Kidney epithelial cell (primary cell): ENCODE measurements at places on chromosomes 12 and 14. TPM values are rescaled to one million over a fixed set of nuclear protein-coding genes. Genes with fewer than 3 reads are reported as not detected.

The GALNT8 gene
- 0.55 and 1.4 TPM in 2 replicates for total RNA-seq

The C1RL gene
- 26.6 and 29.6 TPM in 2 replicates for total RNA-seq

The P2RX2 gene
- total RNA-seq: not detected in 2 replicates

The ZNF384 gene
- total RNA-seq: 34.0 and 36.6 TPM in 2 replicates

The PCED1B gene
- total RNA-seq: 4.8 and 8.4 TPM in 2 replicates

The LTBP2 gene
- total RNA-seq: 69.5 and 81.5 TPM in 2 replicates

The OR4E2 gene
- not detected in 2 replicates for total RNA-seq

The DUSP6 gene
- total RNA-seq: 43.1 and 64.5 TPM in 2 replicates

The RNASE3 gene
- total RNA-seq: not detected in 2 replicates

The NANOG gene
- total RNA-seq: 0.34 TPM in 1 of 2 replicates, not detected in the other
